NCI-H510A (cell line): ENCODE measurements at places on chromosomes 7 and 10.

DNA sequence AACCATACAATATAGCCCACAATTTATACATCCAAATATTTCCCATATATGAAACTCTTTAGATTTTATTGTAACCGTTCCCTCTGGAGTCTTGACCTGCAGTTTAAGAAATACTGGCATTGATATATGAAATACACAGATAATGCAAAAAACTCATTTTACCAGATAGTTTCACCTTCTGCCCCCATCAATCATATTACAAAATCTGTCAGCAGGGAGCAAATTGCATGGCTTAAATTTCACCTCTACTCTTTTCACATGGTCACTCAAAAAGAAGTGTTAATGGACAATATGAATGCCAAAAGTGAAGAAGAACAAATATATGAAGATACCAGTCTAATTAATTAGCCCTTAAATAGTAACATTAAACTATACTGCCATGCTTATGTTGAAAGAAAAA, 57.0 kb upstream of the TMEM106B start:
- DNase-seq, result no peak

- DNase-seq, result no peak
Measured at GRCh38 chr10:43395571-43396060, 13.4 kb downstream of the HNRNPF start.

DNA sequence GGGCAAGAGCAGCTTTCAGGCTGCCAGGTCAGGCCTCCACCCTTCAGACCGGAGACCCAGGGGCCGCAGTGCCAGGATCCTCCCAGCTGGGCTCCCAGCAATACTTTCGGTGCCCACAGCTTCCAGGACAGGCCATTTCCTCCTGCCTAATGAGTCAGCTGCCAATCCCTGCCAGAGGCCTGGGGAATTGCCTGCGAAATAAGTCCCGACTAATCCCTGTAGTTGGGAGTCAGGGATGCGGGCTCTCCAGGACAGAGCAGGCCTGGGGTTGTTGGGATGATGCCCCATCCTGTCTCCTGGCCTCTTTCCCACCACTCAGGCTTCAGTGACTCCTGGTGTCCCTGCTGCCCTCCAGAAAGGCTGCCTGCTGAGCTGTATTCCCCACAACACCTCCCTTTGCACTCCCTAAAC, 143.5 kb upstream of the UNC5B start:
- no peak for DNase-seq

GRCh38 chr7:149855361-149856305, 17.5 kb downstream of the ZNF862 start:
- DNase-seq, result no peak

- peak; percentile 45 for DNase-seq
Measured at GRCh38 chr10:70381471-70382421, 679 bp downstream of the LRRC20 start.

DNA sequence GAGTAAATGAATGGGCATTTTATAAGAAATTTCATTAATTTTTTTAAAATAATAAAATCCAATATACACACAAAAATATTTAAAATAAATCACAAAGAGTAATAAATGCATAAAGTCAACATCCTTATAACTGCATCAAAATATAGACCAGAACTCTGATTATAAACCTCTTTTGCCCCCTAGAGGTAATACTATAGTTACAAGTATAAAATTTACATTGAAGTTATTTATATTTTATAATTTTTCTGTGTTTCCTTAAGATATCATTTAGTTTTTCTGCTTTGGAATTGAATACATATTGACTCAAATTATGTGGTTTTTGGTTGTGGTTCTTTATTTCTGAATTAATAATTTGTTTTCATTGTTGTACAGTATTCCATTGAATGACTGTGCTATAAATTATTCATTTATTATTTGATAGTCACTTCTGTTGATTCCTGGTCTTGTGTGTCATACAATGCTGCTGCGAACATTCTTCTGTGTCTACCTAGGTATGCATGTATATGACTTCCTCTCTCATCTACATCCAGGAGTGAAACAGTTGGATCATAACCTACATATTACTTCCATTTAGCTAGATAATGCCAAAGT, 673.6 kb downstream of the IPMK start:
- DNase-seq, result no peak

DNA sequence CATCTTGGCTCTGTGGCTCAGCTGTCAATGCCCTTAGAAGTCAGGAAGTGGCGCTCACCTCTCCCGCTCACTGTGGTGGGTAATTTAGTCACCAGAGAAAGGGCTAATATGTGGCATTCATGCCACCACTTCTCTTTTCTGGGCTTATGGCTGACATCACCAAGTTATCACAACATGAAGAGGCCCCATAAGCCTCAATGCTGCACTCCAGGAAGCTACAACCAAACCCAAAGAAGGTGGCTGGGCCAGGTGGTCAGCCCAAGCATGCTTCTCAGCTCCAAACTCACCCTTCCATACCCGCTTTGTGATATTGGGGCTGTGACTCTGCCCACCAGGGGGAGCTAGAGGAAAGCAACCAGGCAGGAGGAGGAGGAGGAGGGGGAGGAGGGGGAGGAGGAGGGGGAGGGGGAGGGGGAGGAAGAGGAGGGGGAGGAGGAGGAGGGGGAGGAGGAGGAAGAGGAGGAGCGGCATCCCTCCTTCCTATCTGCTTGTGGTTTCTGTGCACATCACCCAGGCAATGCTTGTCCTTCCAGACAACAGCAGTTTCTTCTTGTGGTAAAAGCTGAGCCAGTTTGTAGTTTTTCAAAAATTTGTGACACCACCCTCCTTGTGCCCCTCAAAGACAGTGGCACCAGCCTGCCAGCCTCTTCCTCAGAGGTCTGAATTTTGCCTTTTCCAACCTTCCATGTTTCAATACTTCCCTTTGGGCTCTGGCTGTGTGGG, 42.1 kb downstream of the CYP26A1 start:
- peak; percentile 7 for DNase-seq

DNA sequence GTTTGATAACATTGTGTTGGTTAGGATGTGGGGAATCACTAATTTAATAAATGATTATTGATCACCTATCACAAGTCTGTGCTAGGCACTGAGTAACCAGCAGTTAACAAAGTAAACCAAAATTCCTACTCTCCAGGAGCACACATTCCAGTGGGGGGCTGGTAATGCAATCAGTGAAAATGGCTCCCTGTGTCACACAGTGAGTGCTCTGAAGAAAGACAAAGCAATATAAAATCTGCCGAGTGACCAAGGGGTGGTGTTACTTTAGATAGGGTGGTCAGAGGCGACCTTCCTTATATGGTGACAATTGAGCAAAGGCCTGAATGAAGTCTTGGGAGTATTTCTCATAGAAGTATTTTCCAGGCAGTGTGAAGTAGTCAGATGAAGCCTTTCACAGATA, 13.6 kb upstream of the SMC3 start:
- no peak for DNase-seq
